ENCODE measurements at places on chromosomes 12 and 14. TPM values are rescaled to one million over a fixed set of nuclear protein-coding genes. Genes with fewer than 3 reads are reported as not detected.

DNA sequence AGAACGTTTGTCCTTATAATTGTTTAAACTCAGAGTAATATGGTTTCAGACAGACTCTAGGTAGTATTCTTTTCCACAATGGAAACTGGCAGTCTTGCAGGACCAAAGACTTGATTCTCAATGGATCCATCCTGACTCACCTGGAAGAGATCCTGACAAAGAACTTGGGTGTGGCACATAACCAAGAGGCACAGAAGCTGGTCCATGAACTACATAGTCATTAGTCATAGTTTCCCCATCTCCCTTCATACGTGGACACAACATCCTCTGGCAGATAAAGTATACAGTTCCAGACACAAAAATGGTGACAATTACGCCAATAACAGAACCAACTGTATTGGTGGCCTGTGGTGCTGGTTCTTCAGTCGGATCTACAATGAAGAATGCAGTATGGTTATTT, 55.8 kb downstream of the BCL2L14 start:
- DNase-seq = no peak

- no peak for DNase-seq
Measured at GRCh38 chr12:125331342-125332052, 266.3 kb downstream of the AACS start.

EGLN3 gene
- not detected for polyA plus RNA-seq

DNA sequence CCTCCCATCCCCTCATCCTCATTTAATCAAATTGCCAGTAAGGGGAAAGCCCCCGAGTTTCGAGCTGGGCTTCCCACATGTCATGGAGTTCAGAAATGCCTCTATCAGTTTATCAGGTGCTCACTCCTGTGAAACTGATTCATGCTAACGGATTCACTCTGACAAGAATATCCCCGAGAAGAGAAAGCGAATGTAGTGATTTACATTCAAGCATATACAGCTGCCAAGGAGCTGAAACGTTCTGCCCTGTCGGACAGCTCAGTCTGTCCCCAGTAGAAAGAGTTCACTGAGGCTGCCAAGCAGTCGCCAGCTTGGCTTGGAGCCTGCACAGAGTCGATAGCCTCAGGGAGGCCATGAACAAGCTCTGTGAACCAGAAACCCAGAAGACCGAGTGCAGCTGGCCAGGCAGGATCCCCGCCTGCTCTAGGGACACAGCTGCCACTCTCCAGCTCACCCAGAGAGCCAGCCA, 88.4 kb downstream of the TMCC3 start:
- DNase-seq = no peak

GRCh38 chr14:105980224-105980623, 453.8 kb downstream of the TMEM121 start:
- no peak for DNase-seq

DNA sequence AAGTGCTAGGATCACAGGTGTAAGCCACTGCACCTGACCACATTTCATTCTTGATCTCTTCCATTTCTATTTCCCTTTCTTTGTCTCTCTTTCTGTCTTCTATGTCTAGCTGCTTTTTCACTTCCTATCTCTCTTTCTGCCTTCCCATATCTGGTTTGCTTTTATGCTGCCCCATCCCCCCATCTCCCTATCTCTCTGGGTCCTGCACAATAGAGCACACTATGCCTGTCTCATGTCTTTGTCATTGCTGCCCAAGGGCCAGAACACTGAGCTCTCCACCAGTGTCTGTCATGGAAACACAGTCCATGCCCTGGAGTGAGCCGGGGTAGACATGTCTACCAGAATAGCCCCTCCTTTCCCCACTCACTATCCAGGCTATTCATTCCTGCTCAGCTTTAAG, 12.3 kb upstream of the RARG start:
- no peak for DNase-seq

DNA sequence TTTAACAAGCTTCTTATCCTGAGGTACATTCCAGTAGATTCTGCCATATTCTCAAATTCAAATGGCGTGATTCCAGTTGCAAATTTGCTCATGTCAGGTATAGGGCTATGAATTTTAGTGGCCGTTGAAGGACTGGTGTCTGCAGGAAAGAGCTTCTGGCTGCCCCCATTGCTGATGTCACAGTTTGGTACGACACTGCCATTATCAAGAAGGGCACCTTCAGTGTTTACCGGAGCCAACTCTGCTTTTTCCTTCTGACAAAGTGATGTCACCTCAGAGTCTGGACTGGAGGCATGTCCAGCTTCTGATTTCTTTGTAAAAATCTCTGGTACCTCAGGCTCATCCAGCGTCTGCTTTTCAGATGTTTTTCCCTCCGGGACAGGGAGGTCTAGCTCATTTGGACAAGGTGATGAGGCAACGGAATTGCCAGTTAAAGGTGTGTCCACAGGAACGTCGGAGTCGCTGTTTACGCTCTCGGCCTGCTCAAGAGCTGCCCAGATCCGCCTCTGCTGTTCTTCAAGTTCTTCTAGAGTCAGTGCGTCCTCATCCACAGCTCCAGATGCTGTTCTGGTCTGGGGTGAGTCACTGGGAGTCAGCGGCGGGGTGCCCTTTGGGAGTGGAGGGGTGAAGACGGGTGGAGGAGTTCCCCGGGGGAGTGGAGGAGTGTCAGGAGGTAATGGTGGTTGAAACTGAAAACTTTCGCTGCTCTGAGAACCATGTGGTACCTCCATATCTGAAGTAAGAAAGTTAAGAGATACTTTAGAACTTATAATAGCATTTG, 27.0 kb downstream of the ZCCHC8 start:
- no peak for DNase-seq

DNA sequence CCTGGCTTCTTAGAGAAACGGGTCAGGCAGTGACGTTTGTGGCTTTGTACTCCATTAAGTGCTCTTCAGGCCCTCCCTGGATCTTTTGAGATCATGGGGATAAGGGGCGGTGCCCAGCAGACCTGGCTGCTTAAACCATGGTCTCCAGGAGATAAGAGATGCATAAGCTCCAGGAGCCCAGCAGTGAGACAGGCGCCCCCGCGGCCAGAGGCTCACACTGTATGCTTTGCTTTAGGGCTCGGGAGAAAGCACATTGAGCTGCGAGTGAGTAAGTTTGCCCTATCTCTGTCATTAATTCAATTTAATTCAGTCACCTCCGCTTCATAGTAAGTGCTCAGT, 359.5 kb downstream of the CACNA1C start:
- DNase-seq = no peak

MUCL1 gene
- polyA plus RNA-seq = not detected

- DNase-seq = no peak
Measured at GRCh38 chr12:126936181-126936851, 1330.7 kb upstream of the TMEM132C start.

HVCN1 gene
- 6.3 TPM for polyA plus RNA-seq

- DNase-seq = peak; percentile 87
Measured at GRCh38 chr12:123398550-123399254, 14.8 kb downstream of the KMT5A start.

All from endothelial cell of umbilical vein (primary cell).